ENCODE measurements at places on chromosomes 6 and 20.

DNA sequence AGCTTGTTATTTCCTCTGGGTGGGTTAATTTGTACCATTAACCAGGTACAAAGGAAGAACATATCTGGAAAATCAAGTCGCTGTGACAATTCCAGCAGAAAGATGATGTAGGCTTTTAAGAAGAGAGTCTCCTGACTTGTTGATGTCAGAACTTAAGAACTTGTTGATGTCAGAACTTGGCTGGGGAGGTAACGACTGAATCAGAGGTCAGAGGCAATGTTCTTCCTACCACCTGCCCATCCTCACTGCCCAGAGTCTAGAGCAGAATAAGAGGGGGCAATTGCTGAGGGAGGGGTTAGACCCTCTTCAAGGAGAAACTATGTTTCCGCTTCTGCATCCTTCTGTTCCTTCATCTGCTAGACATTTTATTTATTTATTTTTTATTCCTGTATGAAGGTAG is 18.9 kb downstream of the MLIP start:
- DNase-seq: no peak

DNA sequence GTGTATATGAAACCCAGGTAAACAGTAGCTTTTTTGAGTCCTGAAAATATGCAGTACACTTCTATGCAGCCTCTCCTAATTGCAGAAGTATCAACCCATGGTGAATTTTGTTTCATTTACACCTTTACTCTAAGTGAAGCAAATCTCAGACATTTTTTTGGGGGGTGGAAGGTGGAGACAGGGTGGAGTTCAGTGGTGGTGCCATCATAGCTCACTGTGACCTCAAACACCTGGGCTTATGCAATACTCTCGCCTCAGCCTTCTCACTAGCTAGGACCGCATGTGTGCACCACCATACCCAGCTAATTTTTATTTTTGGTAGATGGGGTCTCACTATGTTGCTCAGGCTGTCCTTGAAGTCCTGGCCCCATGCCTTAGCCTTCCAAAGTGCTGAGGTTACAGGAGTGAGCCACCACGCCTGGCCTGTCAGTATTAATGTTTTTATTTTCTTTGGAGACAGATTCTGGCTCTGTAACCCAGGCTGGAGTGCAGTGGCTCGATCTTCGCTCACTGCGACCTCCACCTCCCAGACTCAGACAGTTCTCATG is 80.3 kb downstream of the JARID2 start:
- DNase-seq: peak; percentile 33

GRCh38 chr6:170152989-170153388 is 137.9 kb downstream of the DLL1 start:
- no peak for DNase-seq

GRCh38 chr6:26317503-26317902 is 47.5 kb upstream of the BTN3A2 start:
- no peak for DNase-seq

DNA sequence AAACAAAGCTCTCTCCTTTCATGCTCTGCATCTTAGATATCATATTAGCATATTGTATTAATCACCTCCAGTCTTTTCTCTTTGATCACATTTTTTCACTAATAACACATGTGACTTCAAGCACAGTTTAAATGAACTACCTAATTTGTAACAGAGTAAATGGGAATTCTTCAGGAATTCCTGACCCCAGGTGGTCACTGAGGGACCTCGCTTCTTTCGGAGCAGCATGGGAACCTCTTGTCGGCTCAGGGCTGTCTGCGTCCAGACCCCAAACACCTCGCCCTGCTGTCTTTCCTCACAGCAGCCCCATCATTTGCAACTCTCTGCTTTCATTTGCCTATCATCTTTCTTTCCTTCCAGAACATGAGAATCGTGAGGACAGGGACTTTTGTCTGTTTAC is 103.5 kb downstream of the DACT2 start:
- no peak for DNase-seq

- no peak for DNase-seq
Measured at GRCh38 chr20:45810191-45810970, 2.1 kb upstream of the UBE2C start.

DNA sequence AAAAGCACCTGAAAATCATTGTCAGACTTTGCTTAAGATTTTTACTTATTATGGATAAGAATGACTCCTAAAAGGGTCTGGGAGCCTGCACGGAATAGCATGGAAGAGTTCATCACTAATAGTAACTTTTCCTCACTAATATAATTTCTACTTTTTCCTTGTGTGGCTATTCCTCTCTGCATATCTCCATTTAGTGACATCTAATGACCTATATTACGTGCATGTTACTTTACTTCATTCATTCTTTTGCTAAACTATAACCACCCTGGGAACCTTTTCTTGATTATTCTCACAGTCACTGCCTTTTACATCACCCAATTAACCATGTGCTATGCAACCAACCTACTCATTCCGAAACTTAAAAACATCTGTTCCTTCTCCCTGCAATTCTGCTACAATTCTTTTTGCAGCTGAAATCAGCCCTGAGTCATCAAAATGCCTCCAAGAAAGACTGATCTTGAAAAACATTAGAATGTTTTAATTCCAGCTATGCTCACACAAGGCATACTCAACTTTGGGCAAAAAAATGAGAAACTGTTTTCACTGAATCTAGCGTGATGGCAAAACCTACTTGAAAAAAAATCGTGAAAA is 313.3 kb downstream of the RNGTT start:
- no peak for DNase-seq

GRCh38 chr6:107318100-107318736 is 141.1 kb downstream of the PDSS2 start:
- no peak for DNase-seq
